ENCODE measurements at places on chromosomes 1 and 21.
A peak's percentile ranks its signal among the peaks of the same experiment; 100 is the strongest.

GRCh38 chr1:199226163-199226562, 587.3 kb downstream of the PTPRC start:
- no peak for DNase-seq

DNA sequence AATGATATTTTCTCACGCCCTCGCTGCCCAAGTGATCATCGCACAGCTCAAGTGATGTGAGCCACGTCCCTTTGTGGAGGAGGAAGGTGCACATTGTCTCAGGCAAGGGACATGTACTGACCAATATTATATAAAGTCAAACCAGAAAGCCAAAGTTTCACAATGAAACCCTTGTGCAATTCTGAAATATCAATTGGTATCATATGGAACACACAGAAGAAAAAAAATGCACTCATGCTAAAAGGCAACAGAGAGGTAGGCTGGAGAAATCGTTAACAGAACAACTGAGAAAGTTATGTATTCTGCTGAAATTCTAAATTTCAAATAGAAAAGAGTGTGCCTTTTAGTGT, 1.9 kb downstream of the JAM2 start:
- DNase-seq = no peak

- no peak for DNase-seq
Measured at GRCh38 chr21:26506956-26507355, 66.1 kb downstream of the CYYR1 start.

DNA sequence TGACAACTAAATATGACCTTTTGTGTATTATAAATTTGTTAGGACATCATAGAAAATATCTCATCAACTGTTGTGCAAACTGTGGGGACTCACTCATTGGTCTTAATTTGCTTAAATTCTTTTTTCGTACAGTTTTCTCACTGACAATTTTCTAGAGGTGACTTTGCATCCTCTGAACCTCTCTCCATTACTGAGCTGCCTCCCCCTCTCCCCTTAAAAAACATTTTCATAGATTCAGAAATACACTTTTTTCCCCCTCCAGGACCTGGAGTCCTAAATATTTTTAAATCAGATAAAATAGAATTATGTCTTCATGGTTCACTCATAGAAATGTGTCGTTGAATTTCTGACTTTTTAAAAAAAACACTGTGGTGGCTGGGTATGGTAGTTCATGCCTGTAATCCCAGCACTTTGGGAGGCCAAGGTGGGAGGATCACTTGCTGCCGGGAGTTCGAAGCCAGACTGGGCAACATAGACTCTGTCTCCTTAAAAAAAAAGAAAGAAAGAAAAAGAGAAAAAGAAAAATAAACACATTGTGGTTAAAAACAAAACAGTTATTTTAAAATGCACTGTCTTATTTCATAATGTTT, 1.5 kb downstream of the CNST start:
- no peak for DNase-seq

GRCh38 chr1:30889511-30889910, 19.0 kb downstream of the SDC3 start:
- no peak for DNase-seq

GRCh38 chr1:93021539-93022134, 57.4 kb upstream of the MTF2 start:
- no peak for DNase-seq

GRCh38 chr1:47187926-47188250, 1.9 kb downstream of the PDZK1IP1 start:
- no peak for DNase-seq

DNA sequence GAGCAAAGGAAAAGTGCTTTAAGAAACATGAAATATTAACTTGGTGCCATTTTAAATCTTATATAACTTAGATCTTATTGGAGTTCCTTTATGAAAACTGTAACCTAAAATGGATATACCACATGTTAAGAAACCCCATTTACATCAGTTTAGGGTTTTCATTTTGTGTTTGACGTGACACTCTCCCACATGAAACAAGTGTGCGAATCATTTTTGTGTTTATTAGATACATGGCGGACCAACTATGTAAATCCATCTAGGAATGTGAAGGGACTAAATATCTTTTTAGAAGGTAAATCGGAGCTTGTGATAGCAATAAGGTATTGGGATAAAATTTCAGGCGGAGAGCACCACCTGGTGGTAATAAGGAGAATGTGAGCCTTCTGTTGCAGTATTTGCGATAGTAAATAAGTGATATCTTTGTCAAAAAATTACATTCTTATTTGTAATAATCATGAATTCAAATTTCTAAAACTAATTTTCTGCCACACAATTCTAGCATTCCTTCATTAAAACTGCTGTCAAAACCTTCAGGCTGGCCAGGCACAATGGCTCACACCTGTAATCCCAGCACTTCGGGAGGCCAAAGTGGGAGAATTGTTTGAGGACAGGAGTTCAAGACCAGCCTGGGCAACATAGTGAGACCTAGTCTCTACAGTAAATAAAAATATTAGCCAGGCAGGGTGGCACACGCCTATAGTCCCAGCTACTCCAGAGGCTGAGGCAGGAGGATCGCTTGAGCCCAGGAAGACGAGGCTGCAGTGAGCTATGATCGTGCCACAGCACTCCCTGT, 31.3 kb downstream of the SMAP2 start:
- DNase-seq = peak; percentile 37

DNA sequence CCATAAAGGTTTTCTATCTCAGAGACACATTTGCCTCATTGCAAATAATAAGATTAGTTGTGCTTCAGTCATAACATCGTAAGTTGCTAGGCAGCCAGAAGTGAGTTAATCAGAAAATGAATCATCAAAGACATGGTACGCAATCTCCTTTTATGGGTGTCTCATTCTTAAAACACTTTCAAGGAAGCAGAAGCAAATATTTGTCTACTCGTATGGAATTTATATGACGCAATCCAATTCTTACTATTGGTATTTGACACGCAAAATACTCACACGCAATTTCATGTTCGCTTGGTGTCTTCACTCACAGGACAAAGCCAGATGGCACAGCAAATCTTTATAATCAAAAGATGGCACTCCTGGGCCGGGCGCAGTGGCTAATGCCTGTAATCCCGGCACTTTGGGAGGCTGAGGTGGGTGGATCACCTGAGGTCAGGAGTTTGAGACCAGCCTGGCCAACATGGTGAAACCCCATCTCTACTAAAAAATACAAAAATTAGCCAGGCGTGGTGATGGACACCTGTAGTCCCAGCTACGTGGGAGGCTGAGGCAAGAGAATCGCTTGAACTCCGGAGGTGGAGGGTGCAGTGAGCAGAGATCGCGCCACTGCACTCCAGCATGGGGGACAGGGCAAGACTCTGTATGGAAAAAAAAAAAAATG, 56.4 kb downstream of the HLCS start:
- no peak for DNase-seq

DNA sequence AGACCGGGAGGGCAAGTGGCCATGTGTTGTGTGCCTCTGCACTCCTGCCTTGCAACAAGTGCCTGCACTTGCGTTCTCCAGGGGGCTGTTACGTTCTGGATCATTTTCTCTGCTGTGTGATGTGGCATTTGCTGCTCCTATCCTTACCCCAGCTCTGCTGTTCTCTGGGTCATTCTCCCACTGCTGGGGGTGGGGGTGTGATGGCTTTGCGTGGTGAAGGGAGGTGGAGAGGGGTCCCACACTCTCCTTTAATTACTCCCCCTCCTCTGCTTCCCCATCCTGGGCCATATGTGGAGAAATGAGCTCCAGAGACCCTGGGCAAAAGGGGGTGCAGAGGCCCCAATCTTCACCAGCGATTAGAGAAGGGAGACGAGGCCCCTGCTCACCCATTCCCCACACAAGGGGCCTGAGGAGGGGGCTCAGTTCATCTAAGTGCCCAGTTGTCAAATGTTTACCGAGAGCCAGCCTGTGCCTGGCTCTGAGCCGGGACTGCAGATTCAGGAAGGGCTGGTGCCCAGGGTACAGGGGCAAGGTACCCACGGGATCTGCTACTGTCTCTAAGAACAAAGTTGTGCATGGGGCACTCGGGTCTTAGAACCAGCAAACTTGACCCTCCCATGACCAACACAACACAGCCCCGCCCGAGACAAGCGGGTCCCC, 355.4 kb downstream of the PTPRU start:
- DNase-seq = no peak

DNA sequence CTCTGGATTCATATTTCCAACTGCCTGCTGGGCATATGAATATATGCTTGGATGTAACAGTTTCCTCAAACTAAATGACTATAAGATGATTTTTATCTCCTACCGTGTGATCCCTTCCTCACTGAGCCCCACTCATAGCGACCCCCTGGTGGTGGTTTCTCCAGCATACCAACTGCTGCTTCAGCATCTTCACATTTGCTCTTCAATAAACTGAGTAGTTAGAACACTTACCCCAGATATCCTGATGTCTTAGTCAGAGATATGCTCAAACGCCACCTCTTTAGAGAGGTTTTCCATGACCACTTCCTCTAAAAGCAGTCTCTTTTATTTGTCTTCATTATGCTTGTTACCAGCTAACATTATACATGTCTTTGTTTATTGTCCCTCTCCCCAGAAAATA, 10.2 kb upstream of the HNRNPR start:
- DNase-seq = no peak

DNA sequence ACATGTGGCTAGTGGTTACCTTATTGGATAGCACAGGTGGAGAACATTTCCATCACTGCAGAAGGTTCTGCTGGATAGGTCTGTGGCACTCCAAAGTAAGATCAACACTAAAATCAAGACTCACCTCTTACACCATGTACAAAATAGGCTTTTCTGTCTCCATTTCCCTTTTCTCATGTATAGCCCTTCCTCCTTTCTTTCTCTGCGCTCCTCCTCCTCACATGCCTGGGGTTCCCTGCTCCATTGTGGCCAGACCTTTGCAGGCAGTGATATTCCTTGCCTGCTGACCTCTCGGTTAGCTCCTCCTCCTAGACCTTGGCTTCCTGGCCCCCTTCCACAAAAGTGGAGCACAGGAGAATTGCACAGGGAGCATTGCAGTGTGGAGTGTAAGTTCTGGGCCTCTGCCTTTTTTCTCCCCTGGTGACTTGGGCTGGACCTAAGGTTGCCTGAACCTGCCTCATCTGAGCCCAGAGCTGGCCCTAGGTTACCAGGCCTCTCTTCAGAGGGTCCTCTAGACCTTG, 33.2 kb upstream of the RBM15 start:
- no peak for DNase-seq

DNA sequence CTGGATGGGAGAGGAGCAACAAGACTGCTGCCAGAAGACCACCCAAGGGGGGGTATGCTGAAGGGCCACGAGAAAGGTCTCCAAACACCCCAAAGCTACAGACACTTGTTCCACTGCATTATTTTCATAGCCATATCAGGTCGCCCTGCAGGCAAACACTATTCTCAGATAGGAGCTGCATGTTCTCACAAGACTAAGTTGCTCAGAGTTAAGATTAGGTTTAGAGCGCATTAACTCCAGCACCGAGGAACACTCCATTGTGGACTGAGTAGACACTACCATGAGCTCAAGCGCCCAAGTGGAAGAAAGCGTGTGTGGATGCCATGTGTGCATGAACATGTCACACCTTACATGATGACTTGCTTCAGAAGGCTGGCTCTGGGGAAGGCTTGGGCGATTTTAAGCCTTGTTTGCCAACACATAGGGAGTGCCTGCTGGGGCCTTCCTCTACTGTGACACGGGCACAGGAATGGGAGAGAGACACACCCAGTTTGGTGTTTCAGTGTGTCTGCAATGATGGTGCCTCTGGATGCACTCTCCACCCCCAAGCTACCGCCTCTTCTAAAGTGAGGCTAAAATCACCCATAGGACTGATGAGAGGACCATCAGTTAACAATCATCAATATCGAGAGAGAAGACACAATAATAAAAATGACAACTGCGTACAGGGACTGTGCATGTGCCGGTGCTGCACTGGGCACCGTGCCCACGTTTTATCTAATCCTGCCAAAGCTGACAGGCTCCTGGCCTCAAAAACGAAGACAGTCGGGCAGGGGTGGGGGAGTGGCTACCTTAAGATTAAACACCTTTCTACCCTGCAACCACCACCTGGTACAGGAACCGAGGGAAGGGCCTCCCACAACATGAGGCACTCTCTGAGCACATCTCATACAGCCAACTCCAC, 34.9 kb downstream of the SSBP3 start:
- no peak for DNase-seq

DNA sequence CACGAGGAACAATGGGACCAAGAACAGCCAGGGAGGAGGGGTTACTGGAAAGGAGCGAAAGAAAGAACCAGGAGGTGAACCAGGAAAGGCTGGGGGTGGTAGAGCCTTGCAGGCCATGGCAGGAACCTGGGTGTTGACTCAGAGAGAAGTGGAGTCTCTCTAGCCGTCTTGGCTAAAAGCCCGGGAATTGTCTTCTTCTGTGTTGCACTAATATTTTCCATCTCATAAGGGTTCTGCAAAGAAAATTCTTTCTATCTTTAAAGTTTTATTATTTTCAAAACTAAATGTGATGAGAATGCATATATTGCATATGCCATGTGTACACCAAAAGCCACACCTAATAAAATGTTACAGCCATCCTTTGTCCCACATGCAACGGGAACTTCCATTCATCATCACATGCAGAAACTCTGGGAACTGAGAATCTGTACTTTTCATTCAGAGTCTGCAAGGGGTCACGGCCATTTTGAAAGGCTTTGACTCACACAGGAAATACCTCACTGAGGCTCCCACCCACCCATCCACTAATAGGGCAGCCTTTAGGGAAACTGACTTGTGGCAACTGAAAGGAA, 38.0 kb downstream of the ERG start:
- no peak for DNase-seq

DNA sequence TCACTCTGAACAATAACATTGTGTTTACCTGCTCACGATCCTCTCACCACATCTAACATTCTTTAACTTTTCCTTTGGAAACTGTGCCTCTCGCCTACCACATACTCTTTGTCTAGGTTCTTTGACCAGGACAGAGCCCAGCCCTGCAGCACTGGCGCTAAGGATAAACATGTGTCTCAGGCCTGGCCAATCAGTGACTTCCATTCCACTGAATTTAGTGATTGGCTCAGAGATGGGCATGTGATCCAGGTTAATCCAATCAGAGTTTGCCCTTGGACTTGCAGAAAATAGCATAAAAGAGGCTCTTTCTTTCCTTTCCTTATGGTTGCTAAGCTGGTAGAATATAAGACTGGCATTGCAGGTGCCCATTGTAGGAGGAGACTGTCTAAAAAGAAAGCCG, 605.7 kb downstream of the MATN1 start:
- no peak for DNase-seq

- no peak for DNase-seq
Measured at GRCh38 chr1:32780628-32781234, 36.4 kb downstream of the YARS1 start.

- no peak for DNase-seq
Measured at GRCh38 chr1:167938080-167938636, 1.3 kb upstream of the MPC2 start.

DNA sequence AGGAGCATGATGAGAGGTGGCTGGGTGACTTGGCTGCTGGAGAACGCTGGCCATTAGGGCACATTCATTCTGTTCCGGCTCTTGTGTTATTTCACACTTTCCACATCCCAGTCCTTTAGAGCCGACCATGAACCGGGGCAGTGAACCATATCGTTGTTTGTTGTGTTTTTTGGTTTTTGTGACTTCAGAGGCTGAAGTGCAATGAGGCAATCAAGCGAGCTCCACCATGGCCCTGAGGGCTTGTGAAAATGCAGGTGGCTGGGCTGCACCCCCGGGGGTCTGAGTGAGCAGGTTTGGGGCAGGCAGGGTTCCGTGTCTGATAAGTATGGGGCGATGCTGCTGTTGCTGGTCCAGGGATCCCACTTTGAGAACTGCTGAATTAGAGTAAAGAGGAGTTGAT, 23.7 kb downstream of the ABCG1 start:
- no peak for DNase-seq

- DNase-seq = no peak
Measured at GRCh38 chr1:65564493-65564892, 144.0 kb downstream of the LEPR start.

Measured in smooth muscle cell of the brain vasculature (primary cell).